ENCODE measurements at places on chromosomes 5 and 9. TPM values are rescaled to one million over a fixed set of nuclear protein-coding genes. Genes with fewer than 3 reads are reported as not detected.
A peak's percentile ranks its signal among the peaks of the same experiment; 100 is the strongest.

CDH9 gene
- not detected for total RNA-seq

ADAMTS13 gene
- total RNA-seq, result 1.8 TPM

DNA sequence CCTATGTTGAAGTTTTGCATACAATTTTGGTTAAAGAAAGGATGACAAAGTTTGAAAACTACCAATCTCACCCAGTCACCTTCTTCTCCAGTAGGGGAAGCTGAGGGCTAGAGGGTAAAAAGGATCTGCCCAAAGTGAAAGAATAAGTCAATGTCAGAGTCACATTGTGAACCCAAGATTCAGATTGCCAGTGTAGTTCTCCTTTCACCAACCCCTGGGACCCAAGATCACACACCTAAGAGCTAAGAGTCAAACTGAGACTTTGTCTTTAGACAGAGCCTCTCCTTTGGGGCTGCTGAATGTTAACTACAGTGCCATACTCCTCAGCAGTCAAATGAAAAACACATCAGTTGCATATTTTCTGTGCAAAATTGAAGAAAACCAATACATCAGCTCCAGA is 210.6 kb downstream of the ATP10B start:
- no peaks in the 10 kb centered on the region for H3K4me1 ChIP-seq
- DNase-seq, result no peak
- H3K36me3 ChIP-seq, result no peaks in the 10 kb centered on the region
- H3K4me3 ChIP-seq, result no peak overlapping the region

- H3K4me3 ChIP-seq, result no peak overlapping the region
- DNase-seq, result no peak
- H3K4me1 ChIP-seq, result peaks cover 2% of the 10 kb centered on the region
Measured at GRCh38 chr9:2872250-2872930, 28.5 kb upstream of the PUM3 start.

- DNase-seq, result no peak
- no peaks in the 10 kb centered on the region for H3K36me3 ChIP-seq
- no peaks in the 10 kb centered on the region for H3K4me1 ChIP-seq
- no peak overlapping the region for H3K27ac ChIP-seq
Measured at GRCh38 chr9:17609312-17610005, 30.6 kb downstream of the SH3GL2 start.

DNA sequence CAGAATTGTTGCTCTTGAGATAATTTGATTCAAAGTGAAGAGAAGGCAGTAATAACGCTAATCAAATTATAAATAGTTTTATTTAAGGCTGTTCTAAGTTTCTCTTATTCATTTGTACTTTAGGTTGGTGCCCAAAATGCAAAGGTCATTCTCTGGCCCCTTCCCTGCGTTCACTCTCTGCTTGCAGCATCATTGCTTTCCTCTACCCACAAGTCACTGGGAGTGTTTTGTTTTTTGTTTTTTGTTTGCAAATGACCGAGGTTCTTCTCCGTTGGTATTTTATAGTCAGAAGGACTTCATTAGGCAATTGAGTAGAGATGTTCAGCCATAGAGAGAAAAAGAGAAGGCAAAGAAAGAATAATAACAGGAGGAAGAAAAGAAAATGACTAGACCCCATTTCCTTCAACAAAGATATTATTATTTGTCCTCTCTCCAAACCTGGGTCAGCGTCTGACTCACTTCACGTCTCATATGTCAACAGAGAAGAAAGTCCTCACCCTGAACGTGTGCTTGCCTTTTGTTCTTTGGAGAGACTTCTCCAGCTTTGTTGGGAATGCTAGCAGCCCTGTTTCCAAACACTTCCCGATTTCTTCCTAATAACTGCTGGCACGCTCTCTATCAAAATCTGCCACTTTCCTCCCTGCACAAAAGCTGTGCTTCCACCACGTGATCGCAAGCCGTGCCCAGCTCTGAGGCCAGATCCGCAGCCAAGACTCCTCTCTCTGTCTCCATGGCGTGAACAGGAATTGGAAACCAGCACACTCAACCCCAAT is 119.8 kb downstream of the EBF1 start:
- no peaks in the 10 kb centered on the region for H3K27me3 ChIP-seq
- peak overlapping the region; percentile 9 for H3K4me3 ChIP-seq
- H3K27ac ChIP-seq, result no peak overlapping the region
- DNase-seq, result peak; percentile 65
- H3K36me3 ChIP-seq, result no peaks in the 10 kb centered on the region

All from ovary (tissue), 10 donors.